ENCODE measurements at places on chromosomes 1 and 21.

DNA sequence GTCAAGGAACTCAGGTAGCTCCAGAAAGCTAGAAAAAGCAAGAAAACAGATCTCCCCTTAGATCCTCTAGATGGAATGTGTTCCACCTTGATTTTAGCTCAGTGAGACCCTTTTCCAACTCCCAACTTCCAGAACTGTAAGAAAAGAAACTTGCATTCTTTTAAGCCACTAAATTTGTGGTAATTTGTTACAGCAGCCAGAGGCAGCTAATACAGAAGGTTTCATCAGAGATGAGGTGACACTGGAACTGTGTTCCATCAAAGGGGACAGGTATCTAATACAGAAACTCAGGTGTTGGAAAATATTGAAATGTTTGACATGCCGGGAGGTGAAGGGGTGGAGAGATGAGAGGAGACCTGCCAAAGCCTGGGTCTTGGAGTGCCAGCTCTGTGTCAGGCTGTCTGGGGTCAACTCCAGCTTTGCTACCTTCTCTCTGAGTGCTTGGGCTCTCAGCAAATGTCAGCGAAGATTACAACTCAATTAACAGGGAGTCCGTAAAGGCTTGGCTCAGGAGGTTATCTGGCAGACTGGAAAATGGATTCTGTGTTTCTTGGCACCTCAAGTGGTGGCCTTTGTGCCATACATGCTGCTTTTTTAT is 71.3 kb downstream of the PLPP3 start:
- no peak for DNase-seq

- DNase-seq, result no peak
Measured at GRCh38 chr1:56376188-56376984, 203.0 kb downstream of the PLPP3 start.

DNA sequence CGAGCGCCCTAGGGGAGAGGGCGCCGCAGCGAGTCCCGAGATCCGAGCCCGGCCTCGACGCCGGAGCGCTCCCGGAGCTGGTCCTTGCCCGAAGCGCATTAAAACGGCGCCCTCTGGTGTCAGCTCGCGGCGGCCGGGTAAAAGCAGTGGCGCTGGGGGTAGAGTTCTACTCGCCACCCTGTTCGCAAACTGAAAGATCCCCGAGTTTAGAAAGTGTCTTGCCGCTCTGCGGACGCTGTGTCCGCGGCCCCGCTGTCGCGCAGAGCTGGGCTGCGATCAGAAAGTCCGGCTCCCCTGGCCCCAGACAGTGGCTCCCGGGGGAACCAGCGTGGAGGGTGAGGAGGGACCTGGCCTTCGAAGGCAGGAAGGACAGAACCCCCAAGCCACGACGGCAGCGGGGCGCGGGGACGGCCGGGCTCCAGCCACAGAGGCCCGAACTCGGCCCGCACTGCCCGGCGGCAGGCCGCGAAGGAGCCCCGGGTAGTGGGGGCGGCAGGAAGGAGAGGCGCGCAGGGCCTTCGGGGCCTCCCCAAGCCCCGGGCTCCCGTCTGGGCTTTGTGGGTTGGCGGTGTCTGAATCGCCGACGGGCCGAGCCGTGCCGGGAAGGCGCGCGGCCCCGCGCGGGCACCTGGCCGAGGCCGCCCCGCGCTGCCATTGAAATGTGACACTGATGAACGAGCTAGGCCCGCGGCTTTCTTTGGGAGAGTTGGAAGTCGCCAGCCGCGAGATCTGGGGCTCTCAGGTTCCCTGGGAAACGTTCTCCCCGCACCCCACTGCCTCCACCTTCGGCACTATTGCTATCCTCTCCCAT is 39.1 kb upstream of the NFIA start:
- peak; percentile 73 for DNase-seq

GRCh38 chr1:109996476-109996875 is 11.9 kb downstream of the AHCYL1 start:
- no peak for DNase-seq

DNA sequence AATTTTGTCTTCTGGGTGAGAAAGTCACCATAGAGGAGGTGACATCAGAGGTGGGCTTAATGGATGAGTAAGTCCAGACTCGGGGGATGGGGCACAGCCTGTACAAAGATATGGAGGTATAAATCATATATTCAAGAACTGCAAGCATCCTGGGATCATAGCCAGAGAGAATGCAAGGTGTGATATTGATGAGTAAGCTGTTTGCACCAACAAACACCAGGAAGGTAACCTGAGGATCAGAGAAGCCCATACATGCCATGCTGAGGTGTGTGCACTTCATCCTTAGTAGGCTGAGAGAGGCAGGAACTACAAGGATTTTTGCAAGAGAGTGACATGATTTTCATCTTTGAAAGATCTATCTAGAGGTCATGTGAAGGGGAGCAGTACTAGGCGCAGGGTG is 306.4 kb downstream of the HHAT start:
- DNase-seq, result no peak

DNA sequence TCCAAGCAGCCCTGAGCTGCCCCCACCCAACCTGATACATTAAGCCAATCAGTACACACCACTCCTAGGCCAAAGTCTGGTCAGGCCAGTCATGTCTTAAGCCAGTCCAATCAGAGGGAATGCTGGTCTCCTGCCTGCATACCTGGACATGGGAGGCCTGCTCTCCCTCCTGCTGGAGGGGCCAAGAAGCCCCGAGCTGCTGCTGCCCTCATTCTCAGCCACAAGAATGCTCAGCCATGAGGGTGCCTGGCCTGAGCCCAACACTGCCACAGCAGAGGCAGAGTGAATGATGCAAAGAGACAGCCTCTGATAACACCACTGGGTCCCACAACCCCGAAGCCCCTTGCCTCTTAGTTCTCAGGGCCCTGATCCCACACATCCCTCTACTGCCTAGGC is 23.0 kb downstream of the CHD5 start:
- DNase-seq, result no peak

DNA sequence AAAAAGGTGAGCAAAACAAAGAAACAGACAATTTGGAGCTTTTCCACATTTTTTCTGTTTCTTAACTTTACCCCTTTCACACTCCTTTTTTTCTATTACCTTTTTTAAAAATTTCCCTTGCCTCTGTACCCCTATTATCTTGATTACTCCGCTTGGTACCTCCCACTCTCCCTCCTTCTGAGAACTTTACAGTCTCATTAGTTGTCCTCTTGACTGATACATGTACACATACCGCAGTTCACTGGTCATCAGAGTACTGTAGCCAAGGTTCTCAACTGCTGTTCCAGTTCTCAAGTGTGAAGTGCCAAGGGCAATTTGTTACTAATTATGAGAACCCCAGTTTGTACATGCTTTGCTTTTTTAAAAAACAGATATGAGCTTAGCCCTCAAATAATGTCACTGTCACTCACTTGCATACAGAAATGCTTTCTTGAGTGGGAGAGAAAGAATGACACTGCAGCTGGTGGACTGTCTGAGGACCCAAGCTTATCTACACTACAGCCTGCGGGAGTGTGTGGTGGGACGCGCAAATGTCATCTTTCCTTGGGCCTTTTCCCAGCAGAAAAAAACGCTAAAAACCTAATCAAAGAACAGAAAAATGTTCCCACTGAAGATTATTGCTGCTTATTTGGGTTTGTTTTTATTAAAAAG is 160.8 kb downstream of the DISP1 start:
- DNase-seq, result no peak

GRCh38 chr1:170660281-170660713 is 3.6 kb upstream of the PRRX1 start:
- DNase-seq, result no peak
